ENCODE measurements at places on chromosomes 3 and 15.

DNA sequence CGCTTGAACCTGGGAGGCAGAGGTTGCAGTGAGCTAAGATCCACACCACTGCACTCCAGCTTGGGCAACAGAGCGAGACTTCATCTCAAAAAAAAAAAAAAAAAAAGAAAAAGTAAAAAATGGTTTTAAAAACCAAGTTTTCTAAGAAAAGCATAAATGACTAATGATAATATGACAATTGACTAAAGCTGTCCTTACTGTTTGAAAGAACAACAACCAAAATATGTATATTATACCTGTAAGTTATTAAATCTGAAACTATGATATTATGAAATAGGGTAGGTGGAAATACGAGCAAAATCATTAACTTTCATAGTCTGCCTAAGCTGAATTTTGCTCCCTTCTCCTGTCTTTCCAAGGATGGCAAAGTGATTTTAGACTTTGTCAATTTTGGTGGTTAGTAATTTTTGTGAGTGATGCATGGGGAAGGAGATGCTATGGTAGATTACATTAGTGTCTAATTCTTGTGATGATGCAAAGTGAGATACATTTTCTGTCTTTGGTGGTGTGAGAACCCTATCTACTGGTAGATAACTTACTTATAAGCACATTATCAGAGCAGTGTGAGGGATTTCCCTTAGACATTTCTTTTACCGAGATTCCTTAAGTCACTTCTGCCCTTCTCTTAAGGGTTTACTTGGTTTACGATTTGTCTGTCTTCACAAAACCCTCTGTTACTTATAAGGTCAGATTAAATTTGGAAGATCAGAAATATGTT lies 10.6 kb upstream of the CHD2 start:
- no peak for DNase-seq

GRCh38 chr3:158918008-158918407 lies 116.2 kb downstream of the MFSD1 start:
- DNase-seq, result peak; percentile 52

DNA sequence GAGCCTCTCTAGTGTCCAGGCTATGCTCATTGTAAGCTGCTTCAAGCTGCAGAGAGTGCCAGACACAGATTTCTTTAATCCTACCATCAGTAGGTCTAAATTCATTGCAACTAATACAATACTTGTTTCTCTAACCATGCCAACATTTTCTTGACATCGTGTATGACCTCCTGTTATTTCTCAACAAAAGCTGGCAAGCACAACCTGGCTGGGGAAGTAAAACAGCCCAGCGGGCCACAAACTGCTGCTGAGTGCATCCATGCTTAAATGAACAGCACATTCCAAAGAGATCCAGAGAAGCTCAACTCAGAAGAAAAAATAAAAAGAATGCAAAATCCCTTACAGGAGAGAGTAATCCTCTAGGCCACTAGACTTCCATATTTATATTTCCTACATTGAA lies 36.5 kb downstream of the GMNC start:
- no peak for DNase-seq

GRCh38 chr15:100338971-100339444 lies 2.8 kb downstream of the ADAMTS17 start:
- peak; percentile 37 for DNase-seq

DNA sequence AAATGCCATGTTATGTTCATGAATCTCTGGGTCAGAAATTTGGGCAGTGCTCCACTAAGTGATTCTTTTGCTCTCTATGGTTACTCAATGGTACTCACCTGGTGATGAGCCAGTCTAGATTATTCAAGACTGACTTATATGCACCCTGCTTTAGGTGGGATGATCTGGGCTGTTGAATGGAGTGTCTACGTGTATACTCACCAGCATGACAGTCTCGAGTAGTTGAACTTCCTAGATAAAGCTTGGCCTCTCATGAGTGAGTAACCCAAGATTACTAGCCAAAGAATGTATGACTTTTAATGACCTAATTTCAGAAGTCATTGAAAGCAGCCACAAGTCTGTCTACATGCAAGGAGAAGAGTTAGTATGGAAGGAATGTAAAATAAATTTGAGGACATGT lies 77.5 kb upstream of the CADM2 start:
- no peak for DNase-seq

DNA sequence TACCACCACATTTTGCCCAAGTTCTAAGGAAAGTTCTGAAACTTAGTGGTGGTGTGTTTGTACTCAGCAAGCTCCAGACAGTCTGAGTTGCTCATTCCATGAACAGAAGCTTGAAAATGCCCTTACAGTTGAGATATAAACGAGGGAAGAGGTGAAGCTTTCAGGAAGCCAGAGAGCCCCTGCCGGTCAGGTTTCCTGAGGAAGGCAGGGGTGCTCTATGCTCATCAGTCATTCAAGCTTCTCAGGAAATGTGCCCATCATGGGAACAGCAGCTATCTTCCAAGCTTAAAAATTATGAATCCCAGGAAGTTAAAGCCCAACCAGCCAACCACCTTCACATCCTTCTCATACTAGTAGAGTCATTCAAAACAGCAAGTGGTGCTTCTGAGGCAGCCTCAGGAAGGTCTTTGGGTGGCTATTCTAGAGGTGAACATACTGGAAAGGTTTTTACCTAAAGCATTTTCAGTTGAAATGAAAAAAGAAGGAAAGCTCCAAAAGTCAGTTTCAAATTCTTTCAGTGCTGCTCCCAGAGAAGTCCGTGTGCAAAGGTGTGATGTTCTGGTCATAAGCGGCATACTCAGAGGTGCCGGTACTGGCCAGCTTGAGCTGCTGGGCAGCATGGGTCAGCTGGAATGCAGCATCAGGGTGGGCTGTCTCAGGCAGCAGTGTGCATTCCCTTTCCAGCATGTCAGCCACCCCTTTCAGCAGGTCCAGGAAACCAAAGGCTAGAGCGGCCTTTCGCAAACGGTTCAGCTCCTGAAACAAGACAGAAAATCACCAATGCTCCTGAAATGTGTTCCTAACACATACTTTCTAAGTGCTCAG lies 31.8 kb downstream of the INTS14 start:
- no peak for DNase-seq

- no peak for DNase-seq
Observed at GRCh38 chr15:82177291-82178010, 85.1 kb downstream of the EFL1 start.

DNA sequence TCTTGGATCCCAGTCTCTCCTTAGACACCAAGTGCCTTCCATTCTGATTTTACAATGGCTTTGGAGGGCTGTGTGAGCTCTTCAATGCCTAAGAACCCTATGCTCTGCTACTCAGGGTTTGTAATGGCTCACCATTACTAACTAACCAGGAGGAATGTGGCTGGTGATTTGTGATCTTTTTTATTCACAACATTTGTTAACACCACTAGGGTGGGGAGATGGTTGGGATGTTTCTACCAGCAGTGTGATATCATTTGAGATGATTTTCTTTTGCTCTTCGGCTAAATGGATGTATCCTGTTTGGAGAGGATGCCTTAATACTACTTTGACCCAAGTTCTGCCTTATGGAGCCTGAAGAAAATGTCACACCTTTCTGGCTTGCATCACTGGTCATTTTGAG lies 226.9 kb downstream of the MFSD1 start:
- DNase-seq, result no peak

DNA sequence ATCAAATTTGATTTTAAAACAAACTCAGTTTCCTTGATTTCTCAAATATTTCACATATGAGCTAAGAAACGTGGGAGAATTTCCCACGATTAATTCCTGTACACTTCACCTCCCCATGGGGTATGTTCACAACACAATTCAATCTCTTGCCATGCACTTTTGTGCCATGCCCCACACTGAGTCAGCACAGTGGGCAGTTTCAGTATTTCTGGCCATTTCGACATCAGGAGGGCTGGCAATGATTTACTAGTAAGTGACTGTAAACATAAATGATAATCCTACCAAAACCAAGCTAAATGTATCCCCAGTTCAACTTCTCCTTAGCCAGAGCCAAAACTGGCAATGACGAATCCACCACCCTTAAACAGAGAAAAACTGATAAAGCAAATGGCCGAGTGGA lies 293.6 kb downstream of the FGF12 start:
- DNase-seq, result no peak

DNA sequence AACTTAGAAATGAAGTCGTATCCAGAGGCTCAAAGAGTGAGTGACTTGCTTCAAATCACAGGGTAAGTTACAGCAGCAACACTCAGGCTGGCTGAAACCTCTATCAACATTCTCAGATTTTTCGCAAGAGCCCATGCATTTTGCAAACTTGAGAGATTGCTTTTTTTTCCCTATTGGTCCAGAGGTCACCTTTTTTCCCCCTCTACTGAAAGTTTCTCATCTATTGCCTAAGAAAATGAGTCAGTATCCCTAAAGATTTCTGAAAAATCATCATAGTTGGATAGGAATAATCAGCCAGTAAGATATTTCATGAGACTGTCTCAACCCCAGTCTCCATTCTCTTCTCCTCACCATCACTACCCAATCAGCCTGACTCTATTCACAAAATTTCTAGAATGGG lies 410.6 kb downstream of the FOXP1 start:
- no peak for DNase-seq

DNA sequence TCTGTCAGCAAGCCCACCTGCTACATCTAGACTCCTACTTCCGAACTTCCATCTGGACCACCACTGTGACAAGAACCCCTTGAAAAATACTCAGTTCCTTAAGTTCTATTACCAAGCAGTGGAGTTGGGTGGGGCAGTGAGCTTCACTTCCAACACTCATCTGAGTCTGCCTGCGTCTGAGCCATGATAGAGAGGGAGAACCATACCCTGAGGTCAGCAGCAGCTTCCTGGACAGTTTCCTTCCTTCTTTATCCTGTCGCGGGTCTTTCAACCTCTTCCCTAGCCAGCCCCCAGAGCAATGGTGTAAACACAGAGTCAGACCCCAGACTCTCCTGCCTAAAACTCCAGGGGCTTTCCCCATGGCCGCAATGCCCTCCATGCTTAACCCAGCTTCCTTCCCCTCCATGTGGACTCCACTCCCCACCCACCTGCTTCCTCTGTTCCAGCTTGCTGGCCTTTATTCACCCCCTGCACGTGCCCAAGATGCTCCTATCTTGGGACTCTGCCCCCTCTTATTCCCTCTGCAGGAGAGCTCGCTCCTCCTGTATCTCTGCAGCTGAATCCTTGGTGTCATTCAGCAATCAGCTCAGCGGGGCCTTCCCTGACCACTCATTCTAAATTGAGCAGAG lies 211.2 kb downstream of the SHQ1 start:
- DNase-seq, result no peak

DNA sequence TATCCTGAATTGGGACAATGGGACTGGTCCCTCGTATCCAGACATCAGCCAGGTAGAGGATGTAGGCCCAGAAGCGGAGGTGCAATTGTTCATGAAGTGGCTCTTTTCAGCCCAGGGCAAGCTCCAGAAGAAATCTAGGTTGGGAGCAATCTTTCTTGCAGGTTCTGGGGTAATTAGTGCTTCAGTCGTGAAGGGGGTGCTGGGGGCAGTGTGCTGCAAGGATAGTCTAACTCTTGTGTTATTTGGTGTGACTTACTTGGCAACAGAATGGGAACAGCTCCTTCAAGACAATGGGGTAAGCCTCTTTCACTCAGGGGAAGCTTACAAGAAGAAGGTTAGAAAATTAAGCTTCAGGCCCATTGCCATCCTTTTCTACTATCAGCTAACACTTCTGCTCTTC lies 273.0 kb downstream of the DIPK2A start:
- DNase-seq, result no peak

DNA sequence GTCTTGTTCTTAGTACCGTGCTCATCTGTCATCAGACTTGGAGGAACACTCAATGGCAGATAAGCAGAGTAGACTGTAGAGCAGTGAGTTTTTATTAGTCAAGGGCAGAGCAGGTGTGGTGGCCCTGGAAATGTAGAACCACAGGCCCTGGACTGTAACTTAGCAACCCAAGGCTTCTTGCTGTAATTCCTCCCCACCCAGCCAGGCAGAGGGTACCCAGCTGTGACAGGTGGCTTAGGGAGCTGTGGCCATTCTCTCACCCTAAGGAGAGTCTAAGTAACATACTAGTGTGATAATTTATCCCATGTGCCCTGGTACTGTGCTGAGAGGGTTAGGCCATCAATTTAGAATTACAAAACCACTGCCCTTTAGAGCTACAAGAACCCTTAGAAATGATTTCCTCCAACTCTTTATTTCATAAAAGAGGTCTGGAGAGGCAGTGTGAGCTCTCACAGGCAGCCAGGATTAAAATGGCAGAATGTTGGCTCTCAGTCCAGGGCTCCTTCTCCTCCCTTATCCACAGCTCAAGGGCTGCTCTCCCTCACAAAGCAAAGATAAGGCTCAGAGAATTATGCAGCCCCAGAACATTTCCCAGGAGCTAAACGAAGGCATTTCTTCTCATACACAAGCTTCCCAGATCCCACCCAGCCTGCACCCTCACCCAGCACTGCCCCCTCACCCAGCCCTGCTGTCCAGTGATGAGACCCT lies 3.0 kb downstream of the POMGNT2 start:
- no peak for DNase-seq

- no peak for DNase-seq
Observed at GRCh38 chr3:173403376-173403775, 5.8 kb downstream of the NLGN1 start.

DNA sequence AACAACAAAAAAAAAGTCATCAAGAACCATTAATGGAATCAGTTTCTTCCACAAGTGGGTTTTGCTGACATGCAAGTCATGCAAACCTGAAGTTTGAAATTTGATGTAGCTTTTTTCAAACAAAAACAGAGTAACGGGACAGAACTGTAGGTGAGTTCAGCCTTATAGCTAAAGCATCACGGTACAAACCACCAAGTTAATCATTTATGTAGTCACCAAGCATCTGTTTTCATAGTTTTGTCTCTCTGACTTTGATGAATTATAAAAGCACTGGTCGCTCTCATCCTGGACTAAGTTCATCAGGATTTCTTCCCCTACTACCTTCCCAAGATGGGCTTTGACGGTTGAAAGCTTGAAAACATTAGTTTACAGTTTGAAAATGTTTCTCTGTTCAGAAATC lies 117.0 kb upstream of the SAMMSON start:
- DNase-seq, result no peak

GRCh38 chr15:71780115-71780976 lies 30.0 kb upstream of the NR2E3 start:
- DNase-seq, result no peak

GRCh38 chr3:23387286-23387918 lies 184.3 kb downstream of the UBE2E2 start:
- DNase-seq, result no peak

DNA sequence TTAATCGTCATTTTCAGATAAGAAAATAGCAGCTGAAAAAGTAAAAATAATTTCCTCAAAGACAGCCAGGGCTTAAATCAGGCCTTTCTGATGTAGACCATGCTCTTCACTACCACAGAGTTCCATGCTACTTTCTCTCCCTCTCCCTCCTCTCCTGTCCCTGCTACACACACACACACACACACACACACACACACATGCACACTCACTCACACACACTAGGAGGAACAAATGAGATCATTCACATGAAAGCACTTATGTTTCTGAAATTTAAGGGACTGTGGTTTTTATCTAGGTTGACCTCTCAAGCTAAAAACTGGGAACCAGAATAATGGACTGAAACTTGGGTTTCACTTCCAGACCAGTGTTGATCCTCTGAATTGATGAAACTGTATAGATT lies 4.1 kb upstream of the PSMA4 start:
- no peak for DNase-seq

Measured in HCT116 (cell line).